Activated T-helper 9 cell treated with anti-CD3 and anti-CD28 coated beads, Interleukin-2, amount 50 U/mL, for 16 hours (primary cell): ENCODE measurements at places on chromosomes 2 and 18.

DNA sequence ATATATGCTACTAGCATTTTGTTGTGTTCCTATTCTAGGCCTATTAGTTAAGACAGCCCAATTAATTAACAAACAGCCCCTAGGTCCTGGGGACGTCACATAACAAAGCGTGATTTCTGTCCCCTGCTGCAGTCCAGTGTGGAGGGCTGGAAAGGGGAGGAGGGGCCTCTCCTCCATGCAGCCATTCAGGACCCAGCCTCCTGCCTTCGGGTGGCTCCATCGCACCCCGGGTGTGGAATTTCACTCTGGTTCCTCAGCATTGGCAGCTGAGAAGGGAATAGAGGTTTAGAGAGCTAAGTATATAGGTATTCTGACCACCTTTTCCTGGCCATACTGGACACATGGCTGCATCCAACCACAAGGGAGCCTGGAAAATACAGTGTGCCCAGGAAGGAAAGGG is 42.4 kb downstream of the MC2R start:
- no peak for DNase-seq

- DNase-seq: no peak
Observed at GRCh38 chr2:102770506-102770905, 8.7 kb downstream of the TMEM182 start.

- DNase-seq: no peak
Observed at GRCh38 chr18:459814-460593, 40.5 kb downstream of the COLEC12 start.

DNA sequence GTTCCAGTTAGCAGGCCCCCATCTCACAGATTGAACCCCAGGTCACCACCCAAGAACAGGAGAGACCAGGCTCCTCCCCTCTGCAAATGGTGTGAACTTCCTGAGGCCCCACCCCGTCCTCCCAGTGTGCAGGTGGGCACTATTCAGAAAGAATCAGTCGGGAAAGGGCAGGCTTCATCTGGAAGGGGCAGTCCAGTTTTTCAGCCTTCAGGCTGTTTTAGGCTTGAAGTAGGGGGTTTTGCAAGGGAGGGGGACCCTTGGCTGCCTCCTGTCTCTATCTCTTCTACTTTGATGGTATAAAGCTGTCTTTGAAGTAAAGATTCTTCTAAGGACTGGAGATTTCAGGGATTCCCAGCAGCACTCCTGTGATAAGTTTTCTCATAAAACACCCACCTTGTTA is 267.6 kb downstream of the RND3 start:
- DNase-seq: no peak

GRCh38 chr2:174771631-174772471 is 7.6 kb upstream of the CHRNA1 start:
- no peak for DNase-seq

DNA sequence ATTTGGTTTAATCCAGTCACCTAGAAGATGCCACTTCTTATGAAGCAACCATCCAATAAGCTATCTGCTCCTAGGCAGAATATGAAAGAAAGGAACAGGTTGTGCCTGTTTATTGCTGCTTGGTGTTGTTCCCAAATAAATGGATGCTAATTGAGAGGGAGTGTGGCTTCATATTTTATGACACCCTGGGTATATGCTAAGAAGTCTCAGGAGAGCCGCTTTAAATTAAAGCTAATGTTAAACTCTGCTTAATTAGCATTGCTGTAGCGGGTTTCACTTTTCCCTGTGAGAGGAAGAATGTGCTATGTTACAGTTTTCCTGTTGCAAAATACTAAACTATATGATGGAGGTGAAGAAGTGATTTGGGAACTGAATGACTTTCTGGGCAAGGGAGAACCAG is 48.7 kb upstream of the TANK start:
- DNase-seq: no peak

GRCh38 chr18:58288921-58289797 is 245.1 kb downstream of the NEDD4L start:
- DNase-seq: no peak

DNA sequence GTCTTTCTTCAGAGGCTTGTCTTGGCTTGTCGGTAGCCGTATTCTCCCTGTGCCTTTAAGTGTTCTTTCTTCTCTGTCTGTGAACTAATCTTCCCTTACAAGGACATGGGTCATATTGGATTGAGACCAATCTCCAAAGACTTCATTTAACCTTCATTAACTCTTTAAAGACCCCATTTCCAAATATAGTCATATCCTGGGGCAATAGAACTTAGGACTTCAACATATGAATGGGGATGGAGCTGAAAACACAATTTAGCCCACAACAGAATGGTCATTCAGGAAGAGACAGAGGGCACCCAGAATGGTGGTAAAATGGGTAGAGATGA is 82.1 kb upstream of the TANK start:
- DNase-seq: no peak

DNA sequence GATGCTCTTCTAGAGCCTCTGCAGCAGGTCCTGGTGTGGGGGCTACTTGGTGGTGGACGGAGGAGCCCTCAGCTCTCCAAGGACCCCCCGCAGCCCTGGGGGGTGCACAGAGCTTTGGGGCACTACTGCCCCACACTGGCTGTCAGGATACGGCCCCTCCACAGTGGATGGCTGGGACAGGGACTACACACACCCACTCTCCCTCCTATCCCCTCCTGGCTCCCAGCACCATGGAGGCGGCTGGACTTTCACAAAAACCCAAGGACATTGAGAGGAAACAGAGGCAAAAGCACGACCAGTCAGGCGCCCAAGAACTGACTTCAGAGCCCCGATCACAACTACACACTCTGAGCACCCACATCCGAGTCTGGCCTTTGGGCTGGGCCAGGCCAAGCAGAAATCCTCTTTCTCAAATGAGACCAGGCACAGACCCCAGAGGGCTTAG is 12.6 kb downstream of the GPR35 start:
- DNase-seq: no peak

DNA sequence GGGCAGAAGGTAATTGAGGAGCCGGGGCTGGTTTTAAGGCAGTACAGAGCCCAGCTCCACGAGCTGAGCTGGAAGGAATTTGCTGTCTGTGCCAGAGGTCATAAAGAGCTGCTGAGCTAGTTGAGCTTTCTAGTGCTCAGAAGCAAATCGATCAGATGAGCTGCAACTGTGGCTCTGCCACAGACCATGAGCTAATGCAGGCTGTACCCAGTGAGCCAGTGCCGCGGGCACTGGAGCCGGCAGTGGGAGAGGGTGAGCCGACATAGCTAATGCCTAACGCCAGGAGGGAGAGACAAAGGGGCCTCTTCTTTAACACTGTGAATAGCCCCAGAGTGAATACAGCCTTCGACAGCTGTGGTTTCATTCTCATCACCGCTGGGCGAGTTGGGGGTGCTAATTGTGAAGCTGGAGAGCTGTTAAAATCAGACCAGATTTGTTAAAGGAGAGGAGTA is 410.1 kb upstream of the TCF4 start:
- no peak for DNase-seq

- no peak for DNase-seq
Observed at GRCh38 chr18:39587586-39587985, 2022.0 kb upstream of the CELF4 start.

GRCh38 chr2:17877811-17878280 is 621 bp upstream of the KCNS3 start:
- no peak for DNase-seq

DNA sequence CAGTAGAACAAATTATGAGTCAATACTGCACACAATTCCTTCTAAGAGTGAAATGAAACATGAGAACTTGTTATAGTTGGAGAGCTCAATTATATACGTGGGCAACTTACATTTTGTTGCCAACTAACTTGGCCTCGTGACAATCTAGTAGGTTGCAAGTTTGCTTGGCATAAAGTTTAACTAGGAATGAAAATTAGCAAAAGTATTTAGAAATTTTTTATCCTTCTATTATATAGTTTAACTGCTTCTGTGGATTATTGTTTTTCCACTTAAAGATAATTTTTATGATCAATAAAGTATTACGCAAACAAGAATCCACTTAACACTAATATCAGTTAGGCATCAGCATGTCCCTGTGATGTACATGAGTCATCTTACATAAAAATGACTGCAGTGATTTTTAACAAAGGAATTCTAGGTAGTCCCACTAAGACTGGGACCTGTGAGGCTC is 41.1 kb downstream of the FAM124B start:
- DNase-seq: no peak

GRCh38 chr2:17858064-17858463 is 20.4 kb upstream of the KCNS3 start:
- no peak for DNase-seq

DNA sequence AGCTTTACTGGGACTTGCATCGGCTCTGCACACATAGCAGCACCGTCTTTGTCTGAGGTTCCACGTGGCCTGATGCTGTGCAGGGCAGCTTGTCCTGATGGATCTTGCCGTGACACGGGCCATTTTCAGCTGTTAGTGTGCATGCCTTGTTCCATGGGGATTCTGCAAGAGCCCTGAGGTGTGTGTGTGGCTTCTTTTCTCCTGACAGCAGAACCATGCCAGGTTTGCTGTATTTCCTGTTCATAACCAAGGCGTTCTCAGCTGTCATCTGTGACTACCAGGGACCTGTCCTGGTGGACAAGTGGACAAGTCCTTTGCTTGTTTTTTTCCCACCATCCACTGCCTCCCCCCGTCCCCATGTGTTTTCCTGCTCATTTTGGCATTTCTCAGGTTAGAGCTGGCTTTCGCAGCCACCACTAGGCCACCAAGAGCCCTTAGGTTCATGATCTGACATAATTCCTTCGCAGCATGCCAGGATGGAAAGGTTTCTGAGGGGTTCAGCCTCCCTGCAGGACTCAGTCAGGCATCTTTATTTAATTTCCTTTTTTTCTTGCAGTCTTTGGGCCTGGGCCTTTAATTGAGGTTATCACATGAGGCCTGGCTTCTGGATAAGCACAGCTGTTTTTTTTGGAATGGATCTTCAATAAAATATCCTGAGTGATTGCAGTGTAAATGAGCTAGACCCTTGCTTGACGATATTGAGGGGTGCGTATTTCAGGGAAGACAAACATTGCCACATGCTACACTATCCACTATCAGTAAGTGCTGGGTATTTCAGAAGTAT is 139.4 kb downstream of the NCK2 start:
- DNase-seq: no peak

DNA sequence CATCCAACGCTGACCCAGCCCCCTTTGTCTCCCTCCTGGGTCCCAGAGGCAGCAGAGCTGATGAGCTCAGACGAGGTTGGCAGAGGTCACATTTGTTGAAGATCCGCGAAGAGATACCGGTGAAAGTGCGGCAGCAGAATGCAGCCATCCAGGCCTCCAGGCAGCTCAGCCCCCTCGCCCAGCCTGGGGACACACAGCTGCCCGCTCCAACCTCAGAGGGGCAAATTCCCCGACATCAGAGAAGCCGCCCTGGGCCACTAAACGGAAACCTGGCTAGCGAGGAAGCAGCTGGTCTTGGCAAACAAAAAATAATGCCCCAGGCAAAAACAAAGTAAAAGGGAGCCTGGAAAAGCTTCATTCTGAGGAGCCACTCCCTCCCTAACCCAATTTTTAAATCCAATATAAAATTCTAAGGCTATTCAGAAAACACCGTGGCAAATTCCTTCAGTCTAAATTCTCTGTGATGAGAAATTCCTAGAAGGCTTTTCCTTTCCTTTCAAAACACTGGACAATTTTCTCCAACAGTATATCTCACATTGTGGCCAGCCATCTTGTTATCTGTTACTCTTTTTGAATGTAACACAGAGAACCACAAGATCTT is 262.4 kb downstream of the SS18 start:
- DNase-seq: no peak

DNA sequence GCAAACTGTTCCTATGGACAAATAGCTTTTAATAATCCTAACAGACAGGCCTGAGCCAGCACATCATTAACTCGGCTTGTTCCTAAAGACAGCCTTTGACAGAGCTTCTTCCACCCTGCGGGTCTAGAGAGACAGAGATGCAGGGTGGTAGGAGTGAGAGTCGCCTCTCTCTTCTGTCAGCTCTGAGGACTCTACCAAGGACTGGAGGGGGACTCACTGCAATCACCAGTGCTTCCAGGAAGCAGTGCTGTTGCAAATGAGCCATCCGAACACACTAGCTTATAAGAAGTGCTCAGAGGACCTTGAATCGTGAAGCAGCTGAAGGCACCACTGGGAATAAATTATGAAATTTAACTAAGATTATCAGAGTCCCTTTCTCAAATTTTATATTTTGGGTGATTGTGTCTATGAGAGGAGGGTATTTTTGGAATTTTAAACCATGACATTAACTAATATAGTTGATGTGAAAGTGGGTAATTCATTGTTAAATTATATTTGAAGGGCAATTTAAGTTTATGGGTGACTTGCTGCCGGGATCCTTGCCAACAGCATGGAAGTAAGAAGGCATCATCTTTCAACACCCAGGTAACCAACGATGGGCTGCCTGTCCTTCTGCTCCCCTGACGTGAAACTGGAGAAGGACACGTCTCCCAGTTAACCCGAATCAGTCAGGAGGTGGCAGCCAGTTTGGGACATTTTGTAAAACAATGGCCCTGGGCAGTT is 43.6 kb upstream of the PXDN start:
- DNase-seq: no peak

GRCh38 chr2:69992310-69993047 is 31.0 kb upstream of the ASPRV1 start:
- DNase-seq: no peak

DNA sequence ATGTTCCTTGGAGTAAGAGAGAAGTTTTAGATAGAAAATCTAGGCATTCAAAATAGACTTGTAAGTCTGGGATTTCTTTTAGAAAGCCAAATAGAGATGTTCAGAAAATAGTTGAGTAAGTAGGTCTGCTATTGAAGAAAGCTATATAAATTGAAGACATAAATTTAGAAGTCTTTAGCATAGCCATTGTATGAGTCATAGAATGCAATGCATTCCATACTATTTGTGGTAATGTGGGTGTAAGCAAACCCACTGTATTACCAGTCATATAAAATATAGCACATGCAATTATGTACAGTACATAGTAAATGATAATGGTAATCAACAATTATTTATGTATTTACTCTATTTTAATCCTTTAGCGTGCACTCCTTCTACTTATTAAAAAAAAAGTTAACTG is 14.1 kb downstream of the MC4R start:
- no peak for DNase-seq

GRCh38 chr2:241309684-241310117 is 5.8 kb downstream of the HDLBP start:
- peak; percentile 45 for DNase-seq

DNA sequence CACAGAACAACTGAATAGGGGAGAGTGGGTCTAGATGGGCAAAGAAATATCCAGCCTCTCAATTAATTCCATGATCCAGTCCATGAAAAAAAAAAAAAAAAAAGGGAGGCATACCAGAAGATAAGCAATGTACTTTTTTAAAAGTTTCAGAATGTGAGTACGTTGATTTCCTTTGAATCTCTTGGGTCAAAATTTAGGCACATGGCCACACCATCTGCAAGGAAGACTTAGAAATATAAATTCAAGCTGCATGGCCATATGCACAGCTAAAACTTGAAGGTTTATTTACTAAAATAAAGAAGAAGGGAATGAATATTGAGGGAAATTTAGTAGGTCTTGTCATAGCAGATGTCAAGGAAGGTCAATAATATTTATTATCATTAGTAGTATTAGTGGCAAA is 286.5 kb upstream of the CDH7 start:
- no peak for DNase-seq
